ENCODE measurements at places on chromosomes 11 and 22.

DNA sequence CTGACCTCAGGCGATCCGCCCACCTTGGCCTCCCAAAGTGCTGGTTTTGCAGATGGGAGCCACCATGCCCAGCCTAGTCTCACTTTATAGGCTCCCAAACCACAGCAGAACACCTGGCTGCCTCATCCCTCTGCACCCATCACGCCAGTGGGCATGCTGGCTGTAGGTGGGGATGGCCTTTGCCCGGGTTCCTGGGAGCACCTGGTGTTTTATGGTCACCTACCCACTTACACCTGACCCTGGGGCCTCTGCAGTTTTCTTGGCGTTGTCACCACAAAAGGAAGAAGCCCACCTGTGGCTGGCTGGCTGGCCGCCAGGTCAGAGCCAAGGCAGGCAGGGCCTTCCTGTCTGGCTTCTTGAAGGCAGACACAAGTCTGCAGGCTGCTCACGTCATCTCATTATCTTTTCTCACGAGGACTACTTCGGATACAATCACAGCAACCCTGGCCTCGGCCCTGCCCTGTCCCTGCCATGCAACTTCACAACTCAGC is 8.2 kb downstream of the RRP7A start:
- no peak for DNase-seq

GRCh38 chr11:14809466-14809865 is 82.6 kb downstream of the CYP2R1 start:
- no peak for DNase-seq

- DNase-seq: no peak
Measured at GRCh38 chr11:64357904-64358535, 942 bp upstream of the RPS6KA4 start.

DNA sequence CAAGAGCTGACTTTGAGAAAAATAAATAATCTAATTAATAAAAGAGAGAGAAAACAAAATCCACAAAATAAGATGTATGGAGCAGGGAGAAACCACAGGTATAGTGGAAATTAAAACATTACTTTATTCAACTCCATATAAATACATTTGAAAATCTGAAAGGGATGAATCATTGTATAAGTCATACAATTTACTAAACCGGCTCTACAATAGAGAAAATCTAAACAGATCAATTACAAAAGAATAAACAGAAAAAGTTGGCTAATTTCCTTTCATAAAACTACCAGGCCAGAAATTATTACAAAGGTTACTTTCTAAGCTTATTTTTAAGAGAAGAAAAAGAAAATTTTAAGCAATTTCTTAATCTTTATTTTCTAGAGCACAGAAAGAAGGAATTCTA is 51.3 kb upstream of the DRD2 start:
- no peak for DNase-seq

DNA sequence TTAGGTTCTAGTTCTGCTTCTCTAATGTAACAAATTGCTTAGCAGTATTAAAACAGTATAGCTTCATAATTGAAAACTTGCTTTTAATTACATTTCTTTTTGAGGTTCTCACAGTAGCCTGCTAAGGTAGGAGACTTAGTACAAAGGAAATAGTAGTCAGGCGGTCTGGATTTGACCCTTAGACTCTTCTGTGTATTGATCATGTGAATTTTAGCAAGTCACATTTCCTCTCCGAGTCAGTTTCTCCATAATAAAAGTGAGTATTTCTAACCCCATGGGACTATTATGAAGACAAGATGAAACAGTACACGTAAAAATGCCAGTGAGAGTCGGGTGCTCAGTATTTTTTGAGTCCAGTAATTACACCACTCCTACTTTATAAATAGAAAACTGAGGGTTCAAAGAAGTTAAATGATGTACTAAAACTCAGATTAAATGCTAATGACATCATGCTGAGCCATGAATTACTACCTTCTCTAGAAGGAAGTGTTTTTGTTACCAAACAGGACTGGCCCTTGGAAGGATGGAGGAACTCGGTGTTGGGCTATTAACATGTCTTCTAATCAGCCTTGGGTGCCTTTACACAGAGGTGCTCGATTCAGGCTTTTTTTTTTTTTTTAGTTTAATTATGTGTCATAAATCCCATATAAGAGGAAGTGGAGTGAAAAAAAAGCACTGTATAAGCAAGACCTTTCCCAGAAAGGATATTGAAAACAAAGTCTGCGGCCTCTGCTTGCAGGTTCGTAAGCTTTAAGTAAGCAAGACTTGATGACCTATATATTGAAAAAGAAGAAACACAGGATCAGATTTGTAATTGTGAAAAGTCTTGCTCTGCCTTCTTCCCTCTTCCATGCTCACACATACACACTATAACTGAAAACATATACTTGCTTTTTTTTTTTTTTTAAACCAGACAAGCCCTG is 109.0 kb downstream of the EMSY start:
- DNase-seq: no peak

DNA sequence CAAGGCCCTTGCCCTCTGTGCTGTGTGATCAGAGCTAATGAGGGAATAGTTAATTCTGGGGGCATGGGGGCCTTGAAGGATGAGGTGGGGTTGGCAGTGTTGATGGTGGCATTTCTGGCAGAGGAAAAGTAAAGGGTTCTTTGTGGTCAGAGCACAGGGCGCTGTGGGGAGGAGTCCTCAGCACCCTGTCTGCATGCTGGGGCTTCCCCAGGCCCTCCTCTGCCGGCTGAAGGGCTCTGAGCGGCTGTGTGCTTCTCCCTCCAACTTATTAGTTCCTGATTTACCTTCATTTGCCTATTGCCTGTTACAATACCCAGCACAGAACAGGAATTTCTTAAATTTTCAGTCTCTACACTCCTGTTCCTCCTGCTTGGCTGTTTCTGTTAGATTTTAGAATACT is 122.8 kb downstream of the HIPK3 start:
- DNase-seq: no peak

GRCh38 chr11:122814401-122814800 is 23.9 kb upstream of the CRTAM start:
- no peak for DNase-seq
